ENCODE measurements at places on chromosomes 3 and 15. TPM values are rescaled to one million over a fixed set of nuclear protein-coding genes. Genes with fewer than 3 reads are reported as not detected.

GRCh38 chr3:149085828-149086231, 503 bp downstream of the HLTF start:
- H3K4me1 ChIP-seq, result peaks cover 46% of the 10 kb centered on the region
- peak overlapping the region; percentile 64 for H3K27ac ChIP-seq
- H3K4me3 ChIP-seq, result peak overlapping the region; percentile 76

Gene FMN1
- 1.1 TPM for total RNA-seq

DNA sequence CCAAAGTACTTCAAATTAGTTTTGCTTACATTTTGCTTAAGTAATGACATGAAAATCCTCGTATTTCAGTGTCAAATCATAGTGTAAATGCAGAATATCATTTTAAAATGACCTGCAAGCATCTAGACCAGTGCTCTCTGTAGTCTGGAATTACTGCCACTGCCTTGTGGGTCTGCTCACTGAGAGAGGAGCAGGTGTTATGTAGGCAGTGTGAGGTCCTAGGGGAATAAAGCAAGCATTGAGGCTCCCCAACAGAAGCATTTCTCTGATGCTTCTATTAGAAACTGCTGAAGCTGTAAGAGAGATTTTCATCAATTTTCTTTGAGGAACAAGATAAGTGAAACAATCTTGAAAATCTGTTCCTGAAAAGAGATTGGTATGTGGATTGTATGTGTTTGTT, 253.2 kb downstream of the BBX start:
- no peaks in the 10 kb centered on the region for H3K27me3 ChIP-seq
- peak; percentile 54 for DNase-seq
- peaks cover 37% of the 10 kb centered on the region for H3K36me3 ChIP-seq
- peaks cover 42% of the 10 kb centered on the region for H3K4me1 ChIP-seq
- H3K4me3 ChIP-seq, result no peak overlapping the region
- no peak overlapping the region for H3K27ac ChIP-seq

Gene CTXN2
- total RNA-seq, result not detected

Gene TBC1D2B
- total RNA-seq, result 38.9 TPM

GRCh38 chr3:4571690-4572334, 78.7 kb downstream of the ITPR1 start:
- H3K4me1 ChIP-seq, result no peaks in the 10 kb centered on the region
- peak; percentile 60 for DNase-seq
- no peaks in the 10 kb centered on the region for H3K36me3 ChIP-seq
- no peak overlapping the region for H3K4me3 ChIP-seq
- no peaks in the 10 kb centered on the region for H3K27me3 ChIP-seq

Gene SQOR
- total RNA-seq, result 3.5 TPM

GRCh38 chr3:128435058-128435457, 31.6 kb downstream of the DNAJB8 start:
- DNase-seq, result no peak
- no peak overlapping the region for H3K4me3 ChIP-seq
- no peaks in the 10 kb centered on the region for H3K4me1 ChIP-seq
- no peak overlapping the region for H3K27ac ChIP-seq

All from Karpas-422 (cell line).